Left ventricle myocardium superior (tissue), 1 donor: ENCODE measurements at places on chromosomes 4 and X. TPM values are rescaled to one million over a fixed set of nuclear protein-coding genes. Genes with fewer than 3 reads are reported as not detected.

Gene CLGN
- 91.1 TPM for total RNA-seq

Gene DDX53
- total RNA-seq = not detected

- no peak for DNase-seq
These were observed 18.6 kb upstream of the SUPT20HL1 start for GRCh38 chrX:24341795-24342194.

GRCh38 chrX:57528670-57529255 is 63.0 kb upstream of the ZXDB start:
- no peak for DNase-seq

DNA sequence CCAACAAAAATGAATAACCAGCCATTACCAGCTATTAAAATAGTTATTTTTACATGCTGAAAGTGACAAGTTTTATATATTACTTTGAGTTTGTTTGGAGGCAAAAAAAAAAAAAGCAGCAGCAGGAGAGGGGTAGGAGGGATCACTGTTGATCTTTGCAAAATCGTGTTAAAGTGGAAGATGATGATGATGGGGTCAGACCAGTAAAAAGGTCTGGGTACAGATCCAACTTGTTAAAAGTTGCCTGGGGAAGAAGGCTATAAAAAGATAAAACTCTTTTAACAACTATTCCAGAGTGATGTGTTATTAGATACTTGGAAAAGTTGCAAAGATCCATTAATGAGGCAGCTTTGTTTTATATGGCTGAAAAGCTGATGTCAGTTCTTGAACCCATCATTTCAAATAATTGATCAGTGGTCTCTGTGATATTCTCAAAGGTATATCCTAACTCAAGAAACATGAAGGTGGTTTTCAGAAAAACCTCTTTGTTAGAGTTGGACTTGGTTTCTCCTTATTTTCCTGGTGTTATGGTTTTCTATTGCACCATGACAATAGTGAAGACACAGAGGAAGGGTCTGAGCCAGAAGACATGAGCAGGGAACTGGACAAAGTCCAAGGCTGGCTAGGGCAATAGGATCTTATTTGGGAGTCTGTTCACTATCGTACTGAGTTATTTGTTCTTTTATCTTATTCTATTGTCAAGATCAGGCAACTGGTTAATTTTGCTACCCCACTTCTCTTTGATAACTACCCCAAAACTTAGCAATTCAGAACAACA is 44.8 kb downstream of the EDNRA start:
- DNase-seq = no peak

DNA sequence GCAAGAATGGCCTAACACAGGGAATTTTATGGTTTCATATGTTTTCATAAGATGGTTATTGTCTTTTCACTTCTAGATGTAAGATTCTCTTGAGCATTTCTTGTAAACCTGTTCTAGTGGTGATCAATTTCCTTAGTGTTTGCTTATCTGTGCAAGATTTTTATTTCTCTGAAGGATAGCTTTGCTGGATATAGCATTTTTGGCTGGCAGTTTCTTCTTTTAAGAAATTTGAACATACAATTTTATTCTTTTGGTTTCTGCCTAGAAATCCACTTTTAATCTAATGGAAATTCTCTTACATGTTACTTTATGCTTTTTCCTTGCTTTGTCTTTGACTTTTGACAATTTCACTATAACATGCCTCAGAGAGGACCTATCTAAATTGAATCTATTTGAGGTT is 276.5 kb upstream of the SFRP2 start:
- no peak for DNase-seq

- no peak for DNase-seq
These were observed 95.1 kb downstream of the NHS start for GRCh38 chrX:17470136-17470535.

DNA sequence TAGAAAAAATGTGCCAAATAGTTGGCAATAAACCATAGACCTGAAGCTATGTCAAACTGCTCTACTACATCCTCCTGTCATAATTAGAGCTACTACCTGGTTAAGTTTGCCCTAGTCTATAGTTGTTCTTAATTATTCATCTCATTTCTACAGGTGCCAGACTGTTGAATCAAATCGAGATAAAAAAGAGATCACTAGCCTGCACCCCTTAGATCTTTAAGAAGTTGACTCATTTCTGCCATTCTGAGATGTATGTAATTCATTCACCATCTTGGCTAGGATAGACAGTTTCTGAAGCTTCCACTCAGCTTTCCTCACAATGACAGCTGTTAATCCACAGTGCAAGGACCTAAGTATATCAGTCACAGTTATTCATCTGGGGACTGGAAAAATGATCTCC is 452.1 kb upstream of the BOD1L1 start:
- DNase-seq = no peak
